Osteoblast (primary cell): ENCODE measurements at places on chromosomes 12 and 14. TPM values are rescaled to one million over a fixed set of nuclear protein-coding genes. Genes with fewer than 3 reads are reported as not detected.

DNA sequence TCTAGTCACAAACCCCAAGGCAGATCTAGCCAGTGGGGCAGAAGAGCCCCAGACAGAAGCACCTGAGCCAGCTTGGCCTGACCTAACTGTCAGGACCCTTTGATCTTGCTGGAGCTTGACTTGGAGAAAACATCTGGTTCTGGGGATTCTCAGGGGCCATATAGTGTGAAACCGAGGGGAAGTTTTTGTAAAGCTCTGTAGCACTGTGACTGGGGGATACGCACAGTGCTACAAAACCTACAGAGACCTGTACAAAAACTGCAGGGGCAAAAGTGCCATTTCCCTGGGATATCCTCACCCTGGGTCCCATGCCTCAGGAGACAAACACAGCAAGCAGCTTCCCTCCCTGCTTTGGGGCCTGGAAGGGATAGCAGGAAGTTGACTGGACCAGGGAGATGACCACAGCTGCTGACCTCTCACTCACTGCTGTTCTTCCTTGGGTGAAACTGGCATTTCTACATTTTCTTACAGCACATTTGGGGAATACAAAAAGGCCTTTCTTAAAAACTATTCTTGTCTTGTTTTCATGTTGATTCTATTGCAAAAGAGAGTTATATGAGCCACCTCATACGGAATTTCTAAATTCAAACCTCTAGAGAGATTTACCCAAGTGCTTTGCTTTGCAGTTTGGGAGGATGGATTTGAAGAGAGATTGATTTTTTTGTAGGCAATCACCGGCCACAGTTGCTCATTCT lies 140.0 kb downstream of the DAD1 start:
- H3K4me3 ChIP-seq, result no peak overlapping the region
- H3K4me1 ChIP-seq, result peaks cover 5% of the 10 kb centered on the region
- DNase-seq, result peak; percentile 32
- H3K36me3 ChIP-seq, result no peaks in the 10 kb centered on the region

DNA sequence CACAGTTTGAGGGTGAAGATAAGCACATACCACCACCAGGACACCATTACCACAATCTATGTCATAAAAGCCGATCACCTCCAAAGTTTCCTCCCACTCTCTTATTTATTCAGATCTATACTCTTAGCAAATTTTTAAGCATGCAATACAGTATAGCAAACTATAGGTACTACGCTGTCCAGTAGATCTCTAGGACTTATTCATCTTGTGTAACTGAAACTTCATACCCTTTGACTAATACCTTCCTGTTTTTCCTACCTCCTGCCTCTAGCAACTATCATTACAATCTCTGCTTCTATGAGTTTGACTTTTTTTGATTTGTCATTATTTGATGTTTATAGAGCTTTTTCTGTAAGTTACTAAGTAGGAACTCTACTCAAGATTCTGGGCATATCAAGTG lies 84.5 kb upstream of the MANSC4 start:
- H3K27me3 ChIP-seq, result no peaks in the 10 kb centered on the region
- no peak overlapping the region for H3K4me3 ChIP-seq
- DNase-seq, result no peak
- H3K36me3 ChIP-seq, result no peaks in the 10 kb centered on the region

- H3K27ac ChIP-seq, result no peak overlapping the region
- no peaks in the 10 kb centered on the region for H3K4me1 ChIP-seq
- H3K36me3 ChIP-seq, result no peaks in the 10 kb centered on the region
- H3K4me3 ChIP-seq, result no peak overlapping the region
- H3K27me3 ChIP-seq, result no peaks in the 10 kb centered on the region
These were observed 408.2 kb upstream of the CCDC196 start for GRCh38 chr14:66078006-66078405.

- no peaks in the 10 kb centered on the region for H3K27me3 ChIP-seq
- H3K27ac ChIP-seq, result no peak overlapping the region
- no peaks in the 10 kb centered on the region for H3K36me3 ChIP-seq
- H3K4me3 ChIP-seq, result no peak overlapping the region
- peaks cover 25% of the 10 kb centered on the region for H3K4me1 ChIP-seq
These were observed 877.0 kb upstream of the TMEM132C start for GRCh38 chr12:127389923-127390322.

DNA sequence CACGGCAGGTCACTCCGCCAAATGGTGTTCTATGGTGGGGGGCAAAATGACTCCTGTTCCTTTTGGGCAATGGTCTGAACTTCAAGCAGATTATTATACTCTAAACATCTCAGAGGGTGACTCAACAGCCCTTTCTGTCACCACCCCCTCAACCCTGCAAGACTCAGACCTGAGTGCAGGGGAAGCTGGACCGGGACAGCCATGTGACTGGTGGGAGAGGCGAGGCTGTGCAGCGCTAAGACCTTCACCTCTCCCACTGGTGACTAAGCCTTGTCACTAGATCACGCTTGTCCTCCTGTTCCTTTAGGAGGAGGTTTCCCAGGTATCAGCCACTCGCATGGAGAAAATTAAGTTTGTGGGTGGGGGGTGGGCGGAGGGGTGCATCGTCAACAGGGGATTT lies 67.1 kb upstream of the CCND2 start:
- DNase-seq, result no peak
- H3K27ac ChIP-seq, result no peak overlapping the region
- no peaks in the 10 kb centered on the region for H3K36me3 ChIP-seq
- H3K4me3 ChIP-seq, result no peak overlapping the region
- no peaks in the 10 kb centered on the region for H3K4me1 ChIP-seq
- H3K27me3 ChIP-seq, result peaks cover 2% of the 10 kb centered on the region

GRCh38 chr12:68042212-68042699 lies 53.0 kb downstream of the IFNG-AS1 start:
- no peaks in the 10 kb centered on the region for H3K36me3 ChIP-seq
- H3K27me3 ChIP-seq, result no peaks in the 10 kb centered on the region
- no peak for DNase-seq
- H3K4me1 ChIP-seq, result no peaks in the 10 kb centered on the region
- no peak overlapping the region for H3K4me3 ChIP-seq

DNA sequence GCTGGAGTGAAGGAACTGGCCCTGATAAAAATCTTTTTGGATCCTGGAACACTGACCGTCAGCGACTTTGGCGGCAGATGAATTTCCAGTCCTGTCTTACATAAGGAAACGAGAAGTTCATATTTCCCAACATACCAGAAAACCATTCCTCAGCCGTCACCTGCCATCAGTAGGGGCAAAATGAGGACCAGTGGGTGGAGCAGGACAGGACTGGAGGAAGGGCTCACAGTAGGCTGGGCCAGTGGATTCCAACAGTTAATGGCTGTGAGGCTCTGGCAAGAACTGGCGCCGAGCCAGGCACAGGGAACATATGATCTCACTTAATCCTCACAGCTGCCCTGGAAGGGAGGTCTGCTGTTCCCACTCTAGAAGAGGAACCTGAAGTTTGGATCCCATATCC lies 67.2 kb upstream of the FAM181A start:
- no peaks in the 10 kb centered on the region for H3K27me3 ChIP-seq
- no peak overlapping the region for H3K27ac ChIP-seq

DNA sequence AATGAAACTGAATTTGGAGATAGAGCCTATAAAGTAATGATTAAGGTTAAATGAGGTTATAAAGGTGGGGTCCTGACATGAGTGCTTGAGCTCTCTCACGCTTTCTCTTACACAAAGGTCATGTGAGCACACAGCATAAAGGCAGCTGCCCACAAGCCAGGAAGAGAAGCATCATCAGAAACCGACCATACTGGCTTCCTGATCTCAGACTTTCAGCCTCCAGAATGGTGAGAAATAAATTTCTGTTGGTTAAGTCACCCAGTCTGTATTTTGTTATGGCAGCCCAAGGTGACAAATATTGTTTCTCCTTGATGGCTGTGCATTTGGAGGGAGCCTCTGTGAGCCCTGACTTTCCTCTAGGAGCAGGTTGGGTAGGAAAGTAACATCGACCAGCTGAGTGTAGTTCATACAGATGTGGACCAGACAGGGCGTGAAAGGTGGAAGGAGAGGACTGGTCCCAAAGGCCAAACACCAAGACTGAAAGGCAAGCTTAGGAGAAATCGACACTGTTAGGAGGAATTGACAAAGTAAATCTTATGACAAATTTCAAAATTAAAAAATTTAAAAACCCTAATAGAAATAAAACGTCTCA lies 97.6 kb upstream of the SLC38A2 start:
- no peak overlapping the region for H3K27ac ChIP-seq
- H3K4me3 ChIP-seq, result no peak overlapping the region
- H3K36me3 ChIP-seq, result no peaks in the 10 kb centered on the region
- H3K27me3 ChIP-seq, result no peaks in the 10 kb centered on the region

DNA sequence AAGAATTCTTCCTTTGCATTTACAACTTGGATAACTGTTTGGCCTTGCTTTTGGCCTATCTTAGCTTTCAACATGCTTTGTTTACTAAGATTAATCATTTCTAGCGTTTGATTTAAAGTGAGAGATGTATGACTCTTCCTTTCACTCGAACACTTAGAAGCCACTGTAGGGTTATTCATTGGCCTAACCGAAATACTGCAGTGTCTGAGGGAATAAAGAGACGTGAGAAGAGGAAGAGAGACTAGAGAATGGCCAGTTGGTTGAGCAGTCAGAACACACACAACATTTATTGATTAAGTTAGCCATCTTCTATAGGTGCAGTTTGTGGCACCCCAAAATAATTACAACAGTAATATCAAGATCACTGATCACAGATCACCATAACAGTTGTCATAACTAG lies 62.3 kb upstream of the CCDC175 start:
- no peak overlapping the region for H3K4me3 ChIP-seq
- no peaks in the 10 kb centered on the region for H3K4me1 ChIP-seq
- H3K27me3 ChIP-seq, result no peaks in the 10 kb centered on the region

GRCh38 chr12:122137681-122138080 lies 36.3 kb downstream of the IL31 start:
- no peaks in the 10 kb centered on the region for H3K4me1 ChIP-seq
- peaks cover 55% of the 10 kb centered on the region for H3K36me3 ChIP-seq
- DNase-seq, result peak; percentile 84
- H3K4me3 ChIP-seq, result no peak overlapping the region
- H3K27me3 ChIP-seq, result no peaks in the 10 kb centered on the region

- H3K4me1 ChIP-seq, result no peaks in the 10 kb centered on the region
- DNase-seq, result no peak
- no peaks in the 10 kb centered on the region for H3K36me3 ChIP-seq
- H3K27ac ChIP-seq, result no peak overlapping the region
- no peaks in the 10 kb centered on the region for H3K27me3 ChIP-seq
- H3K4me3 ChIP-seq, result no peak overlapping the region
These were observed 448.2 kb downstream of the RGS6 start for GRCh38 chr14:72380456-72380855.

GRCh38 chr14:95039259-95039992 lies 117.9 kb downstream of the DICER1 start:
- peaks cover 29% of the 10 kb centered on the region for H3K27me3 ChIP-seq
- no peaks in the 10 kb centered on the region for H3K36me3 ChIP-seq
- no peak overlapping the region for H3K4me3 ChIP-seq
- H3K27ac ChIP-seq, result no peak overlapping the region
- H3K4me1 ChIP-seq, result peaks cover 20% of the 10 kb centered on the region
- DNase-seq, result no peak

DNA sequence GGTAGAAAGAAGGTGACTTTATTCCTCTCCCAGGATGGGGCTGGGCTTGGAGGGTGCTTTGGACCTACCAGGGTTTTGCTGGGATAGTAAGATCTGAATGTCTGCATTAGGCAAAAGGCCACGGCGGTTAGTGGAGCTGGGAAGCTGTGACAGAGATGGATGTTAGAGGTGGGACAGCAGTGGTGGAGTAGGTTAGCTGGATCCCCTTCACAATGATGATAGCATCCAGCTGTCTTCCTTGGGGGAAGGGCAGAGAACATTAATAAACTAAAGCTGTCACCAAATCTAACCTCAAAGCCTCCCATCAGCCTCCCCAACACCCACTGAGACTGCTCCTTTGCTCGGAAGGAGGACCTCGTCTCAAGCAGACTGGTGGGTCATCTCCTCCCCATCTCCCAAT lies 104.8 kb downstream of the GPATCH2L start:
- H3K4me3 ChIP-seq, result no peak overlapping the region
- no peak overlapping the region for H3K27ac ChIP-seq
- peaks cover 16% of the 10 kb centered on the region for H3K4me1 ChIP-seq
- H3K27me3 ChIP-seq, result no peaks in the 10 kb centered on the region
- no peaks in the 10 kb centered on the region for H3K36me3 ChIP-seq

DNA sequence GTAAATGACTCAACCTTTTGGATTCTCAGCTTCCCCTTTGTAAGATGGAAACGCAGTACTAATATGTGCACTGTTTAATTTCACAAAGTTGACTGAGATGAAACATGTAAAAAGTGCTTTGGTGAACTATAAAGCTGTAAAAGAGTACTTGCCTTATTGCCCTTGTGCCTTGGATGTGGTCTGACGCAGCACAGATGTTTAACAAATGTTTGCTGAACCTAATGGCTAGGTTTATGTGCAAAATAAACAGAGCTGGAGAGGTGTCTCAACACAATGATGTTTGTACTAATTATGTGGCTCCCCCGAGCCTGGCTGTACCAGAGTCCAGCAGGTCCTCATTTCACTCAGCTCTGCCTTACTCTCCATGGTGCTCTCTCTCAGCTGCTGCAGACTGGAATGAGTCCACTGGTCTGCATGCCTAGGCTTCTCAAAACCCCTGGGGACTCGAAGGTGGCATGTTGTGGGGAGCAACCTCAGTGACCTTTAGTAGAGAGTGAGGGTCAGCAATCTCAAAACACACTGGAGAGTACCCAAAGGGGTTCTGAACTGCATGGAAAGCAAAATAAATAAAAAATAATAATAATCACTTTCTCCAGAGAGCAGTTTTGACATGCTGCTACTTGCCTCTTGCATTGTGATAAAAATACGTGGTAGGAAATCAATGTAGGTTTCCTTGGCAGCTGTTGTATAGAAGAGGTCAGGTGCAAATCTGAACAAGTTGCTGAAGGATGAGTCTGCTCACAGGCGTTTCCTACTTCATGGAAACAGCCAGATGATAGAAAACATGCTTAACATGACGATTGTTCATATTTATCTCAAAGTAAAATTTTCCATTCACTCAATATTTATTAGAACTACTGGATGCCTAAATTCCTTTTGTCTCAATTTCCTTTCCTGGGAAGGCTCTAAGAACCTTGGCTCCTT lies 8.5 kb upstream of the AMIGO2 start:
- H3K27ac ChIP-seq, result peak overlapping the region; percentile 77
- no peaks in the 10 kb centered on the region for H3K27me3 ChIP-seq
- DNase-seq, result peak; percentile 54
- no peak overlapping the region for H3K4me3 ChIP-seq

DNA sequence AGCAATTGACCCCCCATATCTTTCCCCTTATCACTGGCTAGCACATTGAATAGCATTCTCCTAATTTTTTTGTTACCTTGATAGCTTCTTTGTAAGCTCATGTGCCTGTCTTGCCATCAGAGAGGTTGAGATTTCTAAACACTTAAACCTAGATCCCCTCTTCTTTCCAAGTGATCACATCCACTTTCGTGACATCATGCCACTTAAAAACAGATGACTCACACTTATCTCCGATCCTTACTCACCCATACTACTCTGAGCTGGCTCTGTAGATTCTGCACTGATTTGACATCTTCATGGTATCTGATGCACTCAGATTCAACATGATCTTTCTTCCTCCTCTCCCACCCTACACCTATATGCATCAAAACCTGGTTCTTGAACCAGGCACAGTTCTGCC lies 10.5 kb downstream of the GPR137C start:
- peak; percentile 68 for DNase-seq
- H3K4me1 ChIP-seq, result peaks cover 4% of the 10 kb centered on the region
- no peak overlapping the region for H3K4me3 ChIP-seq
- no peaks in the 10 kb centered on the region for H3K36me3 ChIP-seq
- no peak overlapping the region for H3K27ac ChIP-seq

GRCh38 chr14:53304726-53305381 lies 151.7 kb upstream of the DDHD1 start:
- no peak overlapping the region for H3K4me3 ChIP-seq
- peaks cover 12% of the 10 kb centered on the region for H3K4me1 ChIP-seq
- DNase-seq, result no peak
- no peaks in the 10 kb centered on the region for H3K36me3 ChIP-seq

SPIC gene
- not detected in 2 replicates for total RNA-seq

SYT10 gene
- not detected in 2 replicates for total RNA-seq

HCFC2 gene
- 25.7 and 27.7 TPM in 2 replicates for total RNA-seq

COL2A1 gene
- under 0.01 TPM in 2 replicates for total RNA-seq

HCAR2 gene
- total RNA-seq, result not detected in 2 replicates

NPC2 gene
- 266 and 291 TPM in 2 replicates for total RNA-seq

IQSEC3 gene
- 0.36 TPM in 1 of 2 replicates, not detected in the other for total RNA-seq
